ENCODE measurements at places on chromosomes 16 and 17.
A peak's percentile ranks its signal among the peaks of the same experiment; 100 is the strongest.

DNA sequence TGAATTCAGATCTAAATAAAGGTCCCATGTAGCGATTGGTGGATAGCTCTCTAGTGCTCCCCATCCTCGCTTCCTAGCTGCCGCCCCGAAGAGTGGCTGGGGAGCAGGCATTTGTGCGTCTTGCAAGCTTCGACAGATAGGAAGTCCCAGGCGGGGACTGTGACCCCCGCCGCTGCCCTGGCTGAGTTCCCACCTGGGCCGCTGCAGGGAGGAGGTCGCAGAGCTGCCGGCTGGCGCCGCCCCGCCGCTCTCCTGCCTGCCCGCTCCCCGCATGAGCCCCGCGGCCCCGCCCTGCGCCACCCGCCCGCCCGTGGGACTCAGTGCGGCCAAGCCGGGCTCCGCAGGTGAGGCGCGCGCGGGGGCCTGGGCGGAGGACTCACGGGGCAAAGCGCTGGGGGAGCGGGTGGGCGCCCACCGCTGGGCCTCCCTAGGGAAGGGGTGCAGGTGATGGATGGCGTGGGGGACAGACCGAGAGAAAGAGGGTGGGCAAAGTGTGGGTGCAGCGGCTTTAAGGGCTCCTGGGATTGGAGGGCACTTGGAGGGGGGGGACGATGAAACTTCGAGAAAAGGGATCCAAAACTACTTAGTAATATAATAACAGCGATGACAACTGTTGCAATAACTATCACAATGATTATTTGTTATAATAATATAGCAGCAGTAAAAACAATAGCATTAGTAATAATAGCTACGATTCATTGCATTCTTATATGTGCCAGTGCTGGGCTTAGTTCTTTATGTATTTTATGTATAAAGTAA, at the start of gene OTOA:
Gene OTOA (plus strand): TSS at position 80 of the 759 bp plus-strand sequence. CDS start 14,547 bp downstream, outside the sequence.
- no peak for DNase-seq

- DNase-seq, result no peak
Measured at GRCh38 chr17:21530311-21530710, 154.2 kb downstream of the KCNJ12 start.

DNA sequence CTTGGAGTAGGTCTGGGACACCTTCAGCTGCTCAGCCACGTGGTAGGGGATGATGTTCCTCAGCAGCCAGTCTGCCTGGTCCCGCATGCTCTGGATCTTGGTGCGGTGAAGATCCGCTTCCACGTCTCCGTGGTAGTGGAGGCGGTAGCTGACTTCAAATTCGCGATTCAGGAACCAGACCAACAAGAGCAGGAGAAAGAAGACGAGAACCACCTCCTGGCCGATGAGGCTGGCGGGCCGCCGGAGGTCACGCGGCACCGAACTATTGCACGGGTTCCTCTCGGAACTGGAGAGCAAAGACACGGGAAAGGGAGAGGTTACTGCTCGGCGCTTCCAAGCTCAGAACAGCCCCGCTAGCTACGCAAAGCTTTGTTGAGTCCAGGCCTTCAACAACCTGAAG, 86.2 kb upstream of the CREBBP start:
- no peak for DNase-seq

DNA sequence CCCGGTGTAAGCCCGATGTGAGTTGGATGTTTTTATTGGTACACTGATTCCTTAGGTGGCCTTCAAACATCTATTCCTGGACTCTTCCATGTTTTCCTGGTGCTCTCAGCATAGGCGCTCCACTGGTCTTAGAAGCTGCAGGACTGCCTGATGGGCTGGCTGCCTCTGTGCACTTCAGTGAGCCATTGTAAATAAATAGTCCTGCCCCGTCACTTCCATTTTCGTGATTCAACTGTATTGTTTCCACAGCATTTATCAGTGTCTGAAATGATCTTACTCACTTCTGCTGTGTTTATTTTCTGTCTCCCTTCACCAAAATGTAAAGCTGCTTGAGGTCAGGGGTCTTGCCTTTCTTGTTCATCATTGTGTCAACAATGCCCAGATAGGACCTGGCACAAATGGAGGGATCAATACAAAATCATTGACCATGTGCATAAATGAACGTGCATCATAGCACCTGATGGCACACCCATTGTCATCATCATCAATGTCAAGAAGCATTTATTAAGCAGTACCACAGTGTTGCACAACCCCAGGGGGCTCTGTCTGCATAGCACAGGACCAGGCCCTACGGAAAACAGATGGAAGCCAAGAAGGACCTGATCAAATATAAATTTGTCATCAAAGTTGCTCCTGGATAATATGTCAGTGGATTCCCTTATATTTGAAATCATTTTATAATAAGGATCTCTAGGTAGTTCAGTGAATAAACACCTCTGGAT, 66.6 kb upstream of the CPHXL start:
- DNase-seq, result no peak

GRCh38 chr17:82846061-82846691, 6.4 kb upstream of the ZNF750 start:
- DNase-seq, result no peak

- no peak for DNase-seq
Measured at GRCh38 chr16:47073223-47074155, 70.3 kb downstream of the NETO2 start.

DNA sequence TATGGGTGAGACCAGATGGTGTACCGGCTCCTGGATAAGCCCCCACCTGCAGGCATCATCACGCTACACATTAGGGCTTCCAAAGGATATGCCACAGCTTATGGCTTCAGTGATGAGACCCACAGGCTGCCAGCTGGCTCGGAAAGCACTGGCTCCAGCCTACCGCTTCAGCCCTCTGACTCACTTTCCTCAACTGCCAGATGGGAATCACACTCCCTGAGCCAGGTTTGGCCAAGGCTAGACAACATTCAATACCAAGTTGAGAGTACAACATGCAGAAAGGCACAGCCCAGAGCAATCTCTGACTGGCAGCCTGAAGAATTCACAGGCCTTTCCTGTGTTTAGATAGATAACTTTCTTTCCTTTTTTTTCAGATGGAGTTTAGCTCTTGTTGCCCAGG, 10.3 kb downstream of the CENPV start:
- no peak for DNase-seq

DNA sequence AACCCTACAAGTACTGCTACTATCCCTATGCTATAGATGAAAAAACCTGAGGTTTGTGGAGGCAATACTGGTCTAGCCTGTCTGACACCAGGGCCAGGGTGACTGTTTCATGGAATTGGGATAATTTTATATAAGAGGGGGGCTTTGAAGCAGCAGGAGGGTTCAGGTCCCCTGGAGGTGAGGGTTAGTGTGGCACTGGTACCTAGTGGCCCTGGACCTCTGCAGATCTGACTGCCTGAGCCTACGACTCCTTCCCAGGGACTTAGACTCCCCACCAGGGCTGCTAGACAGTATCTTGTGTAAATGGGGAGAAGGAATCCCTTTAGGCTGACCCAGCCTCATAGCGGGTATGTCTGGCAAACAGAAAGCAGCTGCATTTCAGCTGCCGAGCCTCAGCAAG, 6.8 kb downstream of the ADAP2 start:
- no peak for DNase-seq

DNA sequence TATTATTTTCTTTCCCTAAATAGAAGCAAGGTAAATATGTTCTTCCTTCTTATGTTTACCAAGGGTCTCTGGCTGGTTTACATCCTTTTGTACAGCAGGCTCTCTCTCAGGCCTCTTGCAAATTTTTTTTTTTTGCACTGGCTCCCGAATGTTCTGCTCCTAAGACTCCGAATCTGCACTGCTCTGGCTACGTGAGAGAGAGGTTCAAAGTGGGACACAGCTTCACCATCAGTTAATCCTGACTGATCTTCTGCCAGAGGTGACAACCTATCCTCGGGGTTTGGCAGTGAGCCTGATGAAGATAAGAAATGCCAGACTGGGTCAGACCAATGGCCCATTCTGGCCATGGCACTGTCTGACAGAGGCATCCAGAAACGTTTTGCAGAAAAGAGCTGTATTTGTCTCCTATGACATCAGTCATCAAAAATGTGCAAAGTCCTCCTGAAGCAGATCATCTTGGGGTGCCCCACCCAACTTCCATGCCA, 136.9 kb downstream of the GRIN2A start:
- no peak for DNase-seq

- no peak for DNase-seq
Measured at GRCh38 chr17:49597928-49598655, 22.4 kb downstream of the NXPH3 start.

GRCh38 chr16:4115209-4115948, 863 bp downstream of the ADCY9 start:
- peak; percentile 32 for DNase-seq

GRCh38 chr16:12158428-12158827, 181.9 kb downstream of the SNX29 start:
- no peak for DNase-seq

DNA sequence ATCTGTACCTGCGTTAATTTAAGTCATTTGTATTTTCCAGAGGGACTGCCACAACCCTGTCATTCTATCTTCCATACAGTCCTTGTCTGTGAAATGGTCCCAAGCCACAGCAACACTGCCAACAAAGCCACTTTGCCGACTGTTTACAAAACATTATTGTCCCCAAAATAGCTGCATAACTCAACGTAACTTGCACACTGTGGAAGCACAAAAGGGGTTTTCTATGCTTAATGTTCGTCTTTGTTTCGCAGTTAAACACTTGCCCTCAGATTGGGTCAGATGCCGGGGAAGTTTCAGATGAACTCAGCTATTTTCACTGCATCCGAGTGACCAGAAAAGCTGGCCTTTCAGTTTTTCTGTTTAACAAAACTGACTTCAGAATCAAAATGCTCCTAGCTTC, 4.6 kb downstream of the SEC14L5 start:
- no peak for DNase-seq

DNA sequence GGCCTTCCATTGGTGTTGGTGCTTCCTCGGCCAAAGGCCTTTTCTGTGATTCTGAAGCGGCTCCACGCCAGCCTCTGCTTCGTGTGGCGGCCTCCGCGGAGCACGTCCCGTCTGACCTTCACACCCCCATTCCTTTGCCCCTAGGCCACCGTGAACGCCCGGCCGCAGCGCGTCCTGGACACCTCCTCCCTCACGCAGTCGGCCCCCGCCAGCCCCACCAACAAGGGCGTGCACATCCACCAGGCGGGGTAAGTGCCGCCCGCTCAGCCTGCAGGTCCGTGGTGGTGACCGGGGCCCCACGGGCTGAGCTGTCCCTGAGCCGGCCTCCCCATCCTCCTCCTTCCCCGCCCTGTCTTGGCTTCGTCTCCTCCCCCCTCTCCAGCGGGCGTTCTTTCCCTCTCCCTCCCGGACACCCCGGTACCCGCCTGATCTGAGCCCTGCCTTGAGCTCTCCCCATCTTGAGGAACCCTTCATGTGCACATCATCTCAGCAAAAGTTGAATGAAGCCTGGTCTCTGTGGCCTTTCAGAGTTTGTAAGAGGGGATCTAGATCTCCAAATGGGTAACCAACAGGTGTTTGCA, 69.0 kb upstream of the CHMP6 start:
- no peak for DNase-seq

- no peak for DNase-seq
Measured at GRCh38 chr17:45700171-45701090, 83.7 kb upstream of the CRHR1 start.

GRCh38 chr16:77117707-77118106, 73.3 kb upstream of the MON1B start:
- DNase-seq, result no peak

- no peak for DNase-seq
Measured at GRCh38 chr17:7413346-7413985, 5.8 kb downstream of the NLGN2 start.

DNA sequence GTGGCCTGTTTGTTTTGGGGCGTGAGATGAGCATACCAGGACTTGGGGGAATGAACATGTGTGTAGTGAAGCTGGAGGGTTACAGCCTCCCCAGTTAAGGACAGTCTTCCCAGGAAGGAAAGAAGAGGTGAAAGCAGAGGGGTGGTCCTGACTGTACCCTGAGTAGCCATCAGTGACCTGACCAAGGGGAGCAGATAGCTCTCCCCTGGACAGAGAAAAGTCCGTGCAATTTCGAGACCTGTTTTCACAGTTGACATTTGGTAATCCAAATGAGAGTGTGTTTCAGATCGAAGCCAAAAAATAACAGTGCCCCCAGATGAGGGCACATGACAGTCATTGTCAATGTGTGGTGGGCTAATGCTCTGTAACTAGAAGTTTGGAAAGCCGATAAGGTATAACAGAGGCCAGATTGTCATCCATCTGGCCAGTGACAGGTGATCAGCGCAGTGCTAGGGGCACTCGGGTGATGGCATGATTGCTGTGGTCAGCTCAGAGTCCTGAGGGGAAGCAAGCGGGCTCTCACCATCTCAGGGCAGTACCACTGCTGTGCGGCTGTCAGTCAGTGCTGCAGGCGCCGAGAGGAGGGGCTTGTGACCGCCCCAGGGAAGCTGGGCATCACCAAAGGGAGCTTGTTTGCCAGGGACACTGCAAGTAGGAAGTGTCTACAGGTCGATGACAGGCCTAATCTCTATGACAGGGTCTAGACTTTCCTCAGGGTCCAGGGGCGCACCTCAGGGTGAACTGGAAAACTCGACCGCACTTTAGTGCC, 1.1 kb upstream of the NME2 start:
- DNase-seq, result no peak

GRCh38 chr16:50265260-50265659, 1.1 kb upstream of the ADCY7 start:
- peak; percentile 68 for DNase-seq

DNA sequence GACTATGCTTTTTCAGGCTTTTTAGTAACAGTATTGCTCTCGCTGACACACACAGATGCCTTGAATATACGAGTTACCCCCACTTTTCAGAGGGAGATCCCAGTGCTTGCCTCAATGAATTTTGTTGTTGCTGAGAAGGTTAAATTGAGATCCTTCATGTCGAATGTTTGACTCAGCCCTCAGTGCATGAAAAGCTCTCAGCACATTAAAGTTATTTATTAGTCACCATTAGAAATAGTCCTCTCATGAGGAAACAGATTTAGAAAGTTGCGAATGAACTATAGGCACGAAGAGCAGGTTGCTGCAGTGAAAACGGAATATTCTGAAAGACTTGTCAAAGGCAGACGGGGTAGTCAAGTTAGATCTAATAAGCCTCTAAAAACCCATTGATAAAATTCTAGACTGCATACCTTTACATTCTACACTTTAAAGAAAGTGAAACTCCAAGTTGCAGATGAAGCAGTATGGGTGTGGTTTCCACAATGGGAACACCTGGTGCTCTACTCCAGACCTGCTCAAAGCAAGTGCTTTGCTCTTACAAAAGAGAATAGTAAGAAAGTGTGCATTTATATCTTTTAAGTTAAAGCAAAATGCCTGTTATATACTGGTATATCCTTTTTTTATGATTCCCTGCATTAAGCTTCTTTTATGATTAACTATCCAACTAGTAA, 238.1 kb downstream of the MAF start:
- DNase-seq, result peak; percentile 7

DNA sequence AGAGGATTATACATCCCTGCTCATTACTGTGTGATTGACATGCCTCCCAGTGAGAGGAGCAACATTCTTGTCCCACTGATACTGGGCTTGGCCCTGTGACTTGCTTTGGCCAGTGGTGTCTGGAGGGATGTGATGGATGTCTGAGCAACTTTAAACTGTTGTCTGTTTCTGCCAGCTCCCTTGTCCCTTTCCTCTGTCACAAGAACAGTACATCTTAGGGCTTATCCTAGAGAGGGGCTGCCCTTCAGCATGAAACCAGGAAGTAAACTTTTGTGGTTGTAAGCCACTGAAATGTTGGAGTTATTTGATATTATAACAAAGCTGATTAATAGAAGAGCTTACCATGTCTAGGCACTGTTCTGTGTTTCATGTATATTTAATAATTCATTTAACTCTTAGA, 82.9 kb upstream of the GPRC5B start:
- DNase-seq, result no peak

- DNase-seq, result no peak
Measured at GRCh38 chr17:59456923-59457615, 108.3 kb upstream of the DHX40 start.

- no peak for DNase-seq
Measured at GRCh38 chr16:4826526-4826925, 20.6 kb downstream of the GLYR1 start.
